ENCODE measurements at places on chromosomes 16 and 17. TPM values are rescaled to one million over a fixed set of nuclear protein-coding genes. Genes with fewer than 3 reads are reported as not detected.

The TBC1D3G gene
- total RNA-seq: not detected

The CDC27 gene
- 73.4 TPM for total RNA-seq

The MPV17L gene
- not detected for total RNA-seq

The ABCA6 gene
- 0.53 TPM for total RNA-seq

The ORC6 gene
- total RNA-seq: 3.0 TPM

The SLC35G6 gene
- not detected for total RNA-seq

The SCNN1B gene
- total RNA-seq: not detected

The NPIPB12 gene
- 78.8 TPM for total RNA-seq

The KRTAP4-3 gene
- not detected for total RNA-seq

The SYCE1L gene
- total RNA-seq: 12.5 TPM

The CORO6 gene
- total RNA-seq: 1.6 TPM

The NPIPB8 gene
- total RNA-seq: not detected

The ITGB3 gene
- not detected for total RNA-seq

The PCGF2 gene
- not detected for total RNA-seq

The CAMKK1 gene
- 3.5 TPM for total RNA-seq

The HBM gene
- not detected for total RNA-seq

The SLC13A2 gene
- not detected for total RNA-seq

The TP53TG3F gene
- not detected for total RNA-seq

The KRTAP4-5 gene
- not detected for total RNA-seq

The BCL6B gene
- total RNA-seq: not detected

The KRT31 gene
- total RNA-seq: not detected

The KPNB1 gene
- total RNA-seq: 268 TPM

The STX1B gene
- 1.5 TPM for total RNA-seq

The KRTAP1-5 gene
- not detected for total RNA-seq

The HOXB5 gene
- total RNA-seq: not detected

The GRIN2A gene
- total RNA-seq: not detected

The TP53TG3 gene
- total RNA-seq: not detected

The PIPOX gene
- 3.6 TPM for total RNA-seq

The SPNS2 gene
- 0.12 TPM for total RNA-seq

The REXO5 gene
- 1.1 TPM for total RNA-seq

The KRTAP9-4 gene
- not detected for total RNA-seq

The GAS2L2 gene
- total RNA-seq: 0.26 TPM

The EXOC3L1 gene
- total RNA-seq: not detected

The KIFC3 gene
- 1.6 TPM for total RNA-seq

The RNF157 gene
- total RNA-seq: 22.5 TPM

The SOX9 gene
- not detected for total RNA-seq

The ZNF785 gene
- 33.4 TPM for total RNA-seq

The ZSCAN10 gene
- total RNA-seq: 0.15 TPM

Measured in CD4-positive, alpha-beta memory T cell (primary cell).